ENCODE measurements at places on chromosomes 2 and 18.

- H3K36me3 ChIP-seq = no peaks in the 10 kb centered on the region
- H3K4me3 ChIP-seq = no peak overlapping the region
Measured at GRCh38 chr2:233163486-233164103, 87.9 kb upstream of the ATG16L1 start.

- H3K4me1 ChIP-seq = no peaks in the 10 kb centered on the region
- no peaks in the 10 kb centered on the region for H3K27me3 ChIP-seq
- no peaks in the 10 kb centered on the region for H3K36me3 ChIP-seq
- H3K27ac ChIP-seq = no peak overlapping the region
Measured at GRCh38 chr2:21710031-21710430, 586.3 kb downstream of the TDRD15 start.

DNA sequence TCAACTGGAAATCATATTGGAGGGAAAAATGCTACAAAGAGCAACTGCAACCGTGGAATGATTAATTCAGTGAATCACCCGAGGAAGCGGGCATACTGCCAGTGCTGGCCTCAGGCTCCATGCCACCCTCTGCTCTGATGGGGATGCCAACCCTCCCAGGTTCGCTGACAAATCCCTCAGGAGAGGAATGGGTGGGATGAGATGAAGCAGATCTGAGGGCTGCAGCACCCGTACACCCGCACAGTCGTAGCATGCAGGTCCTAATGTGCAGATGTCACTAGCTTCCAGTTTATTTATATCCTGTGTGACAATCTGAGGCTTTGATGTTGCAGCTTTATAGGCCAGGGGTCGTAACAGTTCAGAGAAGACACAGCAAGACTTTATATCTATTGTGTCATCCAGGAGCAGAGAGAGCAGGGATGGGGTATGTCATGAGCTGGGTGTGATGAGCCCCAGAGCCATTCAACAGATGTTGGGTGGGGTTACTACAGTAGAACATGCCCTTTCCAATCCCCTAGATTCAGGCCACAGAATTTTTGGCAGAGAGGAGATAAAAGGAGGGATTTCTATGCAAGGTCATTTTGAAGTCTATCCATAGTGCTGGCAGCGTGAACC lies 44.6 kb downstream of the DPP4 start:
- DNase-seq = peak; percentile 23
- H3K4me1 ChIP-seq = peaks cover 68% of the 10 kb centered on the region
- no peak overlapping the region for H3K27ac ChIP-seq
- no peaks in the 10 kb centered on the region for H3K36me3 ChIP-seq
- no peak overlapping the region for H3K4me3 ChIP-seq
- no peaks in the 10 kb centered on the region for H3K27me3 ChIP-seq

DNA sequence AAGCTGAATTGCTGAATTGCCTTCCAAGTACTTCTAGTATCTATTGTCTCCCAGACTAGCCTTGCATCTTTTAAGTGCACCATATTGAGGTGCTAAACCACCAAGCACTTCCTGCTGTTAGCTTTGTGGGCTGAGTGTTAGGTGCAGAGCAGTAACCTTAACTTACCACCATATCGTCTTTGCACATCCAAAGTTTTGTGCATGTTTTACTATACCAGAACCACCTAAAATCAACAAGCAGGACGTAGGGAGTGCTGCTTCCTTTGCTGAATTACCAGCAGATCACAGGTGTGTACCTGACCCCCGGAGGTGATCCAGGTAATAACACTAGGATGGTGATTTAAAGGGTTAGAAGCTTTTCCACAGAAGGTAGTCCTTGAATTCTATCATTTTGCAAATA lies 359.9 kb upstream of the HNRNPA3 start:
- no peak overlapping the region for H3K27ac ChIP-seq
- peaks cover 69% of the 10 kb centered on the region for H3K4me1 ChIP-seq
- DNase-seq = no peak
- H3K36me3 ChIP-seq = no peaks in the 10 kb centered on the region
- no peaks in the 10 kb centered on the region for H3K27me3 ChIP-seq

DNA sequence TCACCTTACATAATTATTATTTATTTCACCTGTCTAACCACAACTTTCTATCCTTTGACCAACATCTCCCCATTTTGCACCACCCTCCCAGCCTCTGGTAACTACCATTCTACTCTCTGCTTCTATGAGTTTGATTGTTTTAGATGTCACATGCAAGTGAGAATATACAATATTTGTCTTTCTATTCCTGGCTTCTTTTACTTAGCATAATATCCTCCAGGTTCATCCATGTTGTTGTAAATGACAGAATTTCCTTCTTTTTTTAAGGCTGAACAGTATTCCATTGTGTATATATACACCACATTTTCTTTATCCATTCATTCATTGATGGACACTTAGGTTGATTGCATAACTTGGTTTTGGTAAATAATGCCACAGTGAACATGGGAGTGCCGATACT lies 24.0 kb downstream of the PPM1B start:
- H3K27ac ChIP-seq = no peak overlapping the region
- H3K27me3 ChIP-seq = no peaks in the 10 kb centered on the region
- H3K36me3 ChIP-seq = peaks cover 54% of the 10 kb centered on the region

Measured in nephron progenitor cell (in vitro differentiated cells).